Panc1 (cell line): ENCODE measurements at places on chromosomes 1 and 21.

GRCh38 chr1:117636637-117637425 lies 31.0 kb downstream of the TENT5C start:
- no peak for DNase-seq

DNA sequence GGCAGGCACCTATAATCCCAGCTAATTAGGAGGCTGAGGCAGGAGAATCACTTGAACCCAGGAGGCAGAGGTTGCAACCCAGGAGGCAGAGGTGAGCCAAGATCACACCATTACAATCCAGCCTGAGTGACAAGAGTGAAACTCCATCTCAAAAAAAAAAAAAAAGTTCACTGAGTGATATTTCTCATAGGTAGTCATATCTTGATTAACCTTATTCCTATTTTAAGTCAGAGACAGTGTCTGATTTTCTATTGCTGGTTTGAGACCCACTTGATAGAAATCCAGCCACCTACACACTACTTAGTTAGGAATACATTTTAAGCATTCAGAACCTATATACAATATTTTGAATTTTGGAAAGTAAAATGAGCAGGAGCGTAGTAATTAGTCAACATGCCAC lies 357.4 kb upstream of the ADGRL2 start:
- no peak for DNase-seq

DNA sequence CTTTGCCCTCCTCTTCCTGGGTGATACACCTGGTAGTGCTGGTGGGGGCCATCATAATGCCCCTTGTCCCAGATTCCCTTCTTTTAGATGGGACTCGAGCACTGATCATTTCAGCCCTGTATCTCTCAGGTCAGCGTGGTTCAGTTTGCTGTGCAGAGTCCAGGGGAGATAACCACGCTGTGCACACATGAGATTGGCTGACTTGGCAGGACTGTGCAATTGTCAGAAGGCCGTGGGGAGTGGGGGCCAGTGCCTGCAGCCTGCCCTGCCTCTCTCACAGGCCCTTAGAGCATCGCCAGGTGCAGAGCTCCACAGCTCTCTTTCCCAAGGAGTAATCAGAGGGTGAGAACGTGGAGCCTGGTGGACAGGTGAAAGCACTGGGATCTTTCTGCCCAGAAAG lies 15.2 kb downstream of the EPHX1 start:
- no peak for DNase-seq

DNA sequence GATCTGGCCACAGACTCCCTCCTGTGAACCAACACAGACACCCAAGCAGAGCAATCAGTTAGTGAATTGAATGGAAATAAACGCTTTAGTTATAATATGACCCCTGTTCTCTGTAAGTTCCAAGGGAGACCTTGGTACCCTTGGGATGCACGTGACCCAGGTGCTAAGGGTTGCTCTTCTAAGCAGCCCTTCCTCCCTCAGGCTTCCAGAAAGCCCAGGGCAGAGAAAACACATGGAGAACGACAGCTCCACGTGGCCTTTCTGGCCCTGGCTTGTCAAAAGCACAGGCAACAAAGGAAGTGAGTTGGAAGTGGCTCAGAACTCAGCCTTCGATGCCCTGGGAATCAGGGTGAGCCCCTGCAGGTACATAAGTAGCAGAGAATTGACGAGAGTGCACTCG lies 57.4 kb downstream of the LACTBL1 start:
- no peak for DNase-seq

DNA sequence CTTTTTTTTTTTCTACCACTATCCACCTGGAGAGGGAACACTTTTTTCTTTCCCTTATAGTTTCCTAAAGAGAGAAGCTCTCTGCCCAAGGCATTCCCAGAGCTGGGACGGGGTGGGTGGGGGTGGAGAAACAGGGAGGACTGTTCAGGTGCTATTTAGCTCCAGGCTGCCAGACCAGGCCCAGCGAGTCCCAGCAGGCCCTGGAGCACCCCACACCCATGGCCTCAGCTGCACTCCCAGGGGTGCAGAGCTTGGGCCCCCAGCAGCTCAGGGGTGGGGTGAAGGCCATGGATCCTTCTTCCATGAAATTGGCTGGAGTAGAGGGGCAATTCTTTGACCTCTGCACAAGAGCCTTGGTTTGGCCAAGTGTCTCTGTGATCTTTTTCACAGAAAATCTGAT lies 4.1 kb downstream of the ETV3L start:
- no peak for DNase-seq

- no peak for DNase-seq
Measured at GRCh38 chr1:65490231-65491009, 70.0 kb downstream of the LEPR start.

- no peak for DNase-seq
Measured at GRCh38 chr1:114061121-114061830, 82.0 kb downstream of the OLFML3 start.

GRCh38 chr1:52976183-52977035 lies 49.3 kb downstream of the SCP2 start:
- no peak for DNase-seq

DNA sequence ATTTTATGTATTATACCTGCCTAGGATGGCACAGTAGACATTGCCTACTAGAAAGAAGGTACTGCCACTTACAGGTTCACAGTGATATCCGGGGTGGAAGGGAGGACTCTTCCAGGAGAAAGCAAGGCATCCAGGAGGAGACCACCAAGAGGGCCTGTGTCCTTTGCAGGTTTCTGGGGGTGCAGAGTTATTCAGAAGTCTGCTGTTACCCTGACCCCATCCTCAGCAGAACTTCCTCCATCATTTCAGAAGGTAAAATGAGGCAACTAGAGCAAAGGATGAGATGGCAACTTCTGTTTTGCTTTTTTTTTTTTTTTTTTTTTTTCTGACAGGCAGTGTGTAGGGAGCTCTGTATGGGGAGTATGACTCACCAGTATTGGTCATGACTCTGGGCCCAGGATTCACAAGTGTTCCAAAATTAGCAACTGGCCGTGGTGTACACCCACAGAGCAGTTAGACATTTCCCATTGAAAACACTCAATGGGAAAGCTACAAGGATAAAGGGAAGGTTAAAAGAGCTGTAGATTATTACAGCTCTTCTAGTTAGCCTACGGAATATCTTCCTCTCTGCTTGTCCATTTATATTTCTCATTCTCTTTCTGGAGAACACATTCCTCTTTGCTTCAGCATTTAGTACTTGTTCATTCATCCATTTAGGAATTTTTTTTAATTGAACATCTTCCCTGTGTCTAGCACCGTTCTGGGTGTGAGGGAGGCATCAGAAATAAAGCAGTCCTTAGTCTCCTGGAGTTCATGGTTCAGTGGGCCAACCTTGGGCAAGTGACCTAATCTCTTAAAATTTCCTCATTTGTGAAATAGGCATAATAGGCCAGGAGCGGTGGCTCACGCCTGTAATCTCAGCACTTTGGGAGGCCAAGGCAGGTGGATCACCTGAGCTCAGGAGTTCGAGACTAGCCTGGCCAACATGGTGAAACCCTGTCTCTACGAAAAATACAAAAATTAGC lies 50.5 kb upstream of the PPP2R5A start:
- DNase-seq: peak; percentile 60

DNA sequence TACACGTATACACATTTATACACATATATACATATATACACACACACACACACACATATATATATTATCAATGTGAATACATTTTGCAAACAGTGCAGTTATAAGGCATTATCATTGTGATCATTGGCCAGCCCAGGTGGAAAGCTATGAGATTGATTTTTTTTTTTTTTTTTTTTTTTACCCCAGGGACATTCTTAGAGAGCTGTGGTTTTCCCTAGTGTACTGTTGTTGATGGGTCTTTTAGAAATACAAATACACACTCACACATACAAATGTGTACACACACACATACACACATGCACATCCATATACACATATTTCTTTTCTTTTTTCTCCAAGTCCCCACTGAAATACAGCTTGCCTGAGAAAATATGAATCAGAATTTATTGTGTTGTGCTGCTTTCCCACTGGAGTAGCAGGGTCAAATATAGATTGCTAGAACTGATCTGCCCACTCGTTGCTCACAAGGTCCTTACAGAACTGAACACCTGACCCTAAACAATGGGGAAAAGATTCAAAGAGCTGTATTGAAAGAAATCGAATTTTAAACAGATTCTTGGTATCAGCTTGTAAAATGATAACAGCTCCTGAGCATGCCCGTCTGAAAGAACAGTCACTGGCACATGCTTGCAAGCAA lies 325.6 kb downstream of the OMA1 start:
- no peak for DNase-seq

GRCh38 chr1:6171548-6172124 lies 8.5 kb downstream of the CHD5 start:
- no peak for DNase-seq

DNA sequence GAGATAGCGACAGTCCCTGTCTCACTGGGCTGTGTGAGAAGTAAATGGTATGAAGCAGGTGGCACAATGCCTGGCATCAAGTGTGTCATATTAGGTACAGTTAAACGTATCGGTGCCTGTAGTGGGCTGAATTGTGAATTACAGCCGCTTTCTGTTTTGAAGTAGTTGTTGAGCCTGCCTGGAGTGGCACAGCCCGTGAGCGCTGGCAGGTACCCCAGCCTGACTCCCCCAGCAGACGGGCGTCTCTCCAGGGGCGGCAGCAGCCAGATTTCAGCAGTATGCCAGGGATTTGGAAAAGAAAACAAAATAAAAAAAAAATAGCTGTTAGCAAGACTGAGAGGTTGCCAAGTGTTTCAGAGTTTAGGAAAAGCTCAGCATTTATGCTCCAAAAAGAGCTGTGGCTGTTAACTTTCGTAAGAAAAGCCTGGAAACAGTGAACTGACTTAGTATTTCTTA lies 26.6 kb upstream of the GPR153 start:
- no peak for DNase-seq

DNA sequence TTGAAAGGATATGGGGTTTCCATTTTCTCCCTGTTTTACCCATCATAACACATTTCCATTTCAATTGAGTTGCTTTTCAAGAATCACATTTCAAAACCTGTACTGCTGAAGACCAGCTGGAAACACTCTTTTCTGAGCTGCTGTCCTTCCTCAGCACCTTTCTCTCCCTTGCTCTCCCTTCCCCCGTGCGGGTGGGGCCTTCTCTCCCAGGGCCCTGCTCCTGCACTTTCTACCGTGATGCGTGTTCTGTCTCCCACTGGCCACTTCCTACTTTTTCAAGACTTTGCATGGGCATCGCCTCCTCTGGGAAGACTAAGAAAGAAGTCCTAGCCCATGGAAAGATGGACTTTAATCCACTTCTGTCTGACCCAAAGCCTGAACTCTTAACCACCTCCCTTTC lies 390.4 kb downstream of the PTPRU start:
- no peak for DNase-seq

DNA sequence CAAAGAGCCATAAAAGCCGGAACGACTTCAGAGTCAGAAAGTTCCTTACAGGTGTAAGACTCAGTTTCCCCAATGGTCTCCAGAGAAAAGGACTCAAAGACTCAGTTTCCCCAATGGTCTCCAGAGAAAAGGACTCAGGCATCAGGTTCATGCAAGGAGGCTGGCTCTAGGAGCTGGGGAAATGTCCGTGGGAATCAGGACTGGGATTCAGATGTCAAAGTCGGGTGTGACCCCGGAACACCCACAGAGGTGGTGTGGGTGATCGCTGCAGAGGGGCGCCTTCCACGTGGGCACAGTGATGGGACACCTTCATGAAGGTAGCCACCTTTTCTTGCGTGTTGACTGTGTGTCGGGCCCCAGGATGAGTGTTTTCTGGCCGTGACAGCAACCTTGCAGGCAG lies 340.8 kb downstream of the NPHP4 start:
- DNase-seq: no peak

DNA sequence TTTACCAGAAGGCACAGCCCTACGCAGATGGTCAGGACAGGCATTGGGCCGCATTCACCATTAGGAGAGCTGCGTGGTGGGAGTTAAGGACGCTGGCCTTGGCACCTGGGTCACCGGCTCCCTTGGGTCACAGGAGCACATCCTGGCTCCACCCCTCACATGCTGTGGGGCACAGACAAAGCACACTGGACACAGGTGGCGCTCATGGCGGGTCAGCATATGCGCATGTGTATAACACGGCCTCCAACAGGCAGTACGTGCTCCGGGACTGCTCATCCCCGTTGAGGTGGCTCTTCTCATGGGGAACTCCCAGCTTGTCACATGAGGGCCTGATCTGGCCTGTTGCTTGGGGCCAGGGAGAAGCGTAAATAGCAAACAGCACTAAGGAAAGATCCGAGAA lies 25.0 kb downstream of the PGBD5 start:
- no peak for DNase-seq

DNA sequence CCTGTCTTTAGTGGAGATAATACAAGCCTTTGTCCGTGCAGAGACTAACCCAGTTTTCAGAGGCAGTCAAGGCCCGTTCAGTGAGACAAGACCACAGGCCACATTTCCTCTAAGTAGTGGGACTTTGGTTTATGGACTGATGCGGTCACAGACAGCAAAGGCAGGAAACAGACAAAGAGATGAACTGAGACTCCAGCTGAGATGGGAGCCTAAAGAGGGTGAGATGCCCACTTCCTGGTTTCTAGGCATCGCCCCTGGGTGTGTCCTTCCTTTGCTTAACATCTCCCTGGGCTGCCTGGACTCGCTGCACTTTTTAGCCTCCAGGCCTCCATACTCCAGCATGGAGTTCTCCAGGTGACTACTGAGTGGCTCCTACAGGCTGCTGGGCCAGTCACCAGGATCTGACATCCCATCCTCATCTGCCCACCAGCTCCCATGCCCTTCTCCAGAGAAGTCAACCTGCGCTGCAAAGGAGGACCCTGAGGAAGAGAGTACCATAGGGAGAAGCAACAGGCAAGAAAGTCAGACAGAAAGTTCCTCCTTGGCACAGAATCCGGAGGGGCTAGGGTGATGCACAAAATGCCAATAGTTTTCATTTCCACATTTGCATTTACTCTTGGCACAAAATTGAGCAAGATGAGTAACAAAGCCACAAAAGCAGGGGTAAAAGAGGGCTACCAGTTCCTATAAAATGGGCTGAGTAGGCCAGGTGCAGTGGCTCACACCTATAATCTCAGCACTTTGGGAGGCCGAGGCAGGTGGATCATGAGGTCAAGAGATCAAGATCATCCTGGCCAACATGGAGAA lies 15.1 kb downstream of the THEMIS2 start:
- DNase-seq: no peak

GRCh38 chr1:154759196-154759595 lies 110.9 kb downstream of the KCNN3 start:
- no peak for DNase-seq
